Mammary microvascular endothelial cell (primary cell): ENCODE measurements at places on chromosomes 5 and 9. TPM values are rescaled to one million over a fixed set of nuclear protein-coding genes. Genes with fewer than 3 reads are reported as not detected.

Gene GPR150
- 1.5 and 1.9 TPM in 2 replicates for total RNA-seq

Gene GGTA1
- 0.10 and 0.13 TPM in 2 replicates for total RNA-seq

Gene TSSK1B
- total RNA-seq = not detected in 2 replicates

Gene POU5F2
- 0.07 and 0.15 TPM in 2 replicates for total RNA-seq

Gene MEF2C
- total RNA-seq = 48.6 and 71.6 TPM in 2 replicates

Gene SPATA31A3
- not detected in 2 replicates for total RNA-seq

Gene LVRN
- not detected in 2 replicates for total RNA-seq

Gene SLC46A2
- not detected in 2 replicates for total RNA-seq

Gene CCDC171
- 0.93 and 0.94 TPM in 2 replicates for total RNA-seq

Gene ANKRD34B
- not detected in 2 replicates for total RNA-seq

Gene DDX4
- not detected in 2 replicates for total RNA-seq

Gene SLC25A2
- total RNA-seq = 0.15 TPM in 1 of 2 replicates, not detected in the other

Gene LCN9
- total RNA-seq = not detected in 2 replicates

Gene FCN2
- total RNA-seq = not detected in 2 replicates

Gene CBY3
- not detected in 2 replicates for total RNA-seq

Gene OR2V1
- not detected in 2 replicates for total RNA-seq
